ENCODE measurements at places on chromosomes 4 and X.

GRCh38 chr4:117400039-117400835 is 314.9 kb upstream of the TRAM1L1 start:
- DNase-seq, result no peak

DNA sequence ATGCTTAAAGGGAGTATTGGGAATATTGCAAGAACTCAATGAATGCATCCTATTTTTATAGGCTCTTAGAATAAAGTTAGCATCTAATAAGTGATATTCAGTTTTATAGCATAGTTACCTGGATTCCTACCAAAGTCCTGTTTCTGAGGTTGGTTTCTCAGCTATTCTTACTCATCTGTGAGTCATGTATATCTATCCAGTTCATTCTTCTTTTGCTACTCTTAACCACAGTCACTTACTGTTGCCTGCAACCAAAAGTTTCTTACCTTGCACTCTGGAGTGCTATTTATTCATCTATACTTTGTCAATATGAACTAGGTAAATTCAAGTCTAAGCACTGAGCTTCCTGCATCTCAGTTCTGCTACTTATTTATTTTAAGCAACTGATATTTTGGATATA is 322.5 kb downstream of the HS3ST1 start:
- no peak for DNase-seq

- no peak for DNase-seq
Observed at GRCh38 chr4:119695216-119695615, 66.6 kb upstream of the PDE5A start.

DNA sequence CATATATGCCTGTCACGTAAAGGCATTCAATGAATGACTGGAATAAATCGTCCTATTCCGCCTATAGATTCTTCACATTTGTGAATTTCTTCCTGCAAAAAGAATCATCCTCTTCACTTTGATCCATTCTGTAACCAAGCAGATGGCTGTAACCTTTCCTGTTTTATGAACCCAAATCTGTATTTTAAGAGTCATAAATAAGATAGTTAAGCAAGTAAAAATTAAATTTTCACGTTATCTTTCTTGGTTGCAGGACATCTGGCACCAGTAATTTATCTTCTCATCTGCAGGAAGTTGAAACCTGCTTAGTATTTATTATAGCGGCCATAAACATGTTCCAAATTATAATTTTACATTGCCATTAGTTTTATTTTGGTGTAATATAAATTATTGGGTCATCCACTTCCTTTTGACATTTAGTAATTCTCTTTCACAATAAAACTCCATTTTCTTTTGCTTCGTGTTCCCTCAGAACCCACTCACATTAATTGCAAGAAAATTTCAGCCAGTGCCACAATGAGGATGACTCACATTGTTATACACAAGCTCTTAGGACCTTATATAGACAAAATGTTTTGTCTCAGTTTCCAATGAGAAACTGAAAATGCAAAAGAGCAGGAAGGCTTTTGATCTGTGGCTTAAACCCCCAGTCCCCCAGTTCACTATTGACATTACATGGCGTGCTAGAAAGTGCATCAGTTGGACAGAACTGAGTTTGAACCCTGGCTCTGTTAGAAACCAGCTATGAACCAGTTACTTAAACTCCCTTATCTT is 51.1 kb downstream of the TMEM156 start:
- no peak for DNase-seq

Measured in right lobe of liver (tissue), 6 donors.